ENCODE measurements at places on chromosomes 1 and 21. TPM values are rescaled to one million over a fixed set of nuclear protein-coding genes. Genes with fewer than 3 reads are reported as not detected.

DNA sequence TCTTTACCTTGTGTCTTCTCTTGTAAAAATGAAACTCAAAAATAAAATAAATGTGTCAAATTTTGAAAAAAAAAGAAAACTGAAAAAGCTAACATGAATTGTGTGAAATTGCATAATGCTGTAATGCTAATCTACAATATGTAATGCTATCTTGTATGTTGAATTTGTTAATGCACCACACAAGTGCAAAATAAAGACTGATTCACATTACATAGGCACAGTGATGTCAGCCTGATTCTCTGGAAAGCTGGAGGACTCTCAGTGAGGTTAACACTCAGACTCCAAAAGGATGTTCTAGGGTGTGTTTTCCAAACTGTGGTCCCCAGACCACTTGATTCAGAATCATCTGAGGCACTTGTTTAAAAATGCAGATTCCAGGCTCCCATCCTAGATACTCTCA, 25.6 kb downstream of the SYT11 start:
- no peak for DNase-seq
- H3K27me3 ChIP-seq, result no peaks in the 10 kb centered on the region
- H3K4me3 ChIP-seq, result no peak overlapping the region

DNA sequence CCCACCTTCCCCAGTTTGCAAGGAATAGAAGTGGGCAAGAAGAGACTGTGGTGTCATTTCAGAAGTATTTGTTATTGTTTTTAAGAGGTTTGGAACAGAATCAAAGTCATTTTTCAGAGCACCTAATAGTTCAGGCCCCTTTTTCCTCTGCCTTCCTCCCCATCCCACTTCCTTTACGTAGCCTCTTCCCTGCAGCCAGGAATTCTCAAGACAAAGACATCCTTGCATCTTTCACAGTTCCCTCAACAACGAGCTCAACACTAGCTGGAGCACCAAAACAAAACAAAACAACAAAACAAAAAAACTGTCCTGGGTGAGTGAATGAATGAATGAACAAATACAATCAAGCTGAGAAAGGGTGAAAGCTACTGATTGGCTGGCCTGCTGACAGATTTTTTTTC, 7.0 kb downstream of the PALMD start:
- H3K4me3 ChIP-seq, result no peak overlapping the region
- peaks cover 14% of the 10 kb centered on the region for H3K4me1 ChIP-seq
- peaks cover 18% of the 10 kb centered on the region for H3K36me3 ChIP-seq
- DNase-seq, result no peak
- no peak overlapping the region for H3K27ac ChIP-seq
- H3K27me3 ChIP-seq, result no peaks in the 10 kb centered on the region

GRCh38 chr1:10696977-10697376, 99.5 kb downstream of the CASZ1 start:
- H3K4me3 ChIP-seq, result no peak overlapping the region
- 0 out of 2 replicates have a peak, but pooled peaks cover 2% of the 10 kb centered on the region for H3K4me1 ChIP-seq
- no peaks in the 10 kb centered on the region for H3K36me3 ChIP-seq
- DNase-seq, result no peak
- H3K27me3 ChIP-seq, result peaks cover 16% of the 10 kb centered on the region

DNA sequence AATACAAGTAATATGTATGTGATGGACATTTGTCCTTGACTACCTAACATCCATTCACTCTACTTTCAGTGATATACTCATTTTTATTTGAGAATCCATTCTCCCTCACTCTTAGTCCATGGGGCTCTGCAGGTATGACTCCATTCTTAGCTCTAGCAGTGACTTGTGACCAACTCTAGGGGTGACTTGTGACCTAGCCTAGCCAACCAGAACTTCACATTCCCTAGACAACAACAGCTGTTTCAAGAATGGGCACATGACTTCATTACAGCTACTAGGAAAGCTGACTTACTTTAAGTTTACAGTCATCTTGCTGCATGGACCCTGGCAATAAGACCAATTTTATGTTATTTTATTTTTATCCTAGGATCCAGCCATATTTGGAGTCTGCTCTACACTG, 23.6 kb upstream of the DDX59 start:
- DNase-seq, result no peak
- H3K4me3 ChIP-seq, result no peak overlapping the region
- H3K27ac ChIP-seq, result no peak overlapping the region
- H3K36me3 ChIP-seq, result no peaks in the 10 kb centered on the region
- no peaks in the 10 kb centered on the region for H3K27me3 ChIP-seq
- H3K4me1 ChIP-seq, result no peaks in the 10 kb centered on the region

DNA sequence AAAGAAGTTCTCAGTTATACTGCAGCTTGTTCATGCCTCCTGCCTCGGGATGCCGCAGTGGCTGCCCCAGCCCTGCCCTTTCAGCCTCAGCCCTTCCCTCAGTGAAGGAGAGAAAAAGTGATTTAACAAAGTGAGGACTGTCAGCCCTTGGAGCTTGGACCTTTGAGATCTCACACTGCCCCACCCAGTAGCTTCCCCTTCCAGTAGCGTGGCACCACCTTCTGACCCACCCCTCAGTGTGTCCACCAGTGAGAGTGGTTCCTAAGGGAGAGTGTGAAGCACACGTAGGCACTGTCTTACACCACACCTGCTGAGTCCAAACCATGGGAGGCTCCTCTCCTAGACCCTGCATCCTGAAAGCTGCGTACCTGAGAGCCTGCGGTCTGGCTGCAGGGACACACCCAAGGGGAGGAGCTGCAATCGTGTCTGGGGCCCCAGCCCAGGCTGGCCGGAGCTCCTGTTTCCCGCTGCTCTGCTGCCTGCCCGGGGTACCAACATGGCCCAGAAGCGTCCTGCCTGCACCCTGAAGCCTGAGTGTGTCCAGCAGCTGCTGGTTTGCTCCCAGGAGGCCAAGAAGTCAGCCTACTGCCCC, at the start of gene CDA:
Gene CDA (plus strand): TSS at position 464 of the 592 bp plus-strand sequence. CDS start 33 bp downstream, at position 497.
- H3K27me3 ChIP-seq, result peaks cover 9% of the 10 kb centered on the region
- no peaks in the 10 kb centered on the region for H3K36me3 ChIP-seq
- no peak within 1 kb of the TSS for H3K4me3 ChIP-seq

DNA sequence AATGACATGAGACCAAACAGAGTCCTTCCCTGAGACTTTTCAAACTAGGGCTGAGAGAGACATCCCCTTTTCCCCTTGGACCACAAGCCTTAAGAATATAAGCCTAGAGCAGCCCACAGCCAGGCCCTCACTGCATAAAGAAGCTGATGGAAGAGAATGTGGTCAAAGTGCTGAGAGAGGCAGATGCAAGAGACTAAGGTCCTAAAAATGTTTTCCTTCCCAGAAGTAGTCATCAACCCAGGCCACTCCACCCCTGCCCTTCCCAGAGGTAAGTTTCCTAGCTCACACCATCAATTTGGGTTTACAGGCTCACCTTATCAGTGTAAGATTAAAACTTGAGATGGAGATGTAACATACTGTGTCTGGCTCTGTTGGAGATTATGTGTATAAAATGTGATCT, 58.2 kb downstream of the BCAR3 start:
- DNase-seq, result no peak
- no peak overlapping the region for H3K27ac ChIP-seq
- H3K4me1 ChIP-seq, result peaks cover 9% of the 10 kb centered on the region
- 0 out of 2 replicates have a peak, but pooled peaks cover 3% of the 10 kb centered on the region for H3K36me3 ChIP-seq
- no peak overlapping the region for H3K4me3 ChIP-seq

DNA sequence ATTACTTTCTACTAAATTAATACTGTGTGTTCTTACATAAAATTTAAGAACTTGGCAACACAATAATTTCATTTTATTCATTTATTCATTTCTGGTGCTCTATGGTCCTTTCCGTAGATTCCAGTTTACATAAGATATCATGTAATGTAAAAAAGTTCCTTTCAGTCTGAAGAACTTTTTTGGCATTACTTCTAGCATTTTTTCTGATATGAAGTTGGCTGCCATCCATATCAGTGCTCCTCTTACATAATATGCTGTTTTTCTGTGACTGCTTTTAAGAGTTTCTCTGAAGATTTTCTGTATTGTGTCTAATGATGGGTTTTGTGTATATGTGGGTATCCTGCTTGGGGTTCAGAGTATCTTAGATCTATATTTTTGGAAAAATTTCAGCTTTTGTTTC, 34.8 kb downstream of the LIN9 start:
- no peaks in the 10 kb centered on the region for H3K27me3 ChIP-seq
- no peak overlapping the region for H3K4me3 ChIP-seq
- peaks cover 57% of the 10 kb centered on the region for H3K36me3 ChIP-seq
- H3K4me1 ChIP-seq, result peaks cover 35% of the 10 kb centered on the region

- H3K36me3 ChIP-seq, result no peaks in the 10 kb centered on the region
- H3K27me3 ChIP-seq, result no peaks in the 10 kb centered on the region
- DNase-seq, result peak; percentile 61
- H3K4me3 ChIP-seq, result peak overlapping the region; percentile 52
- peak overlapping the region; percentile 66 for H3K27ac ChIP-seq
- H3K4me1 ChIP-seq, result peaks cover 54% of the 10 kb centered on the region
Measured at GRCh38 chr1:39268112-39268581, 63.7 kb downstream of the MACF1 start.

DNA sequence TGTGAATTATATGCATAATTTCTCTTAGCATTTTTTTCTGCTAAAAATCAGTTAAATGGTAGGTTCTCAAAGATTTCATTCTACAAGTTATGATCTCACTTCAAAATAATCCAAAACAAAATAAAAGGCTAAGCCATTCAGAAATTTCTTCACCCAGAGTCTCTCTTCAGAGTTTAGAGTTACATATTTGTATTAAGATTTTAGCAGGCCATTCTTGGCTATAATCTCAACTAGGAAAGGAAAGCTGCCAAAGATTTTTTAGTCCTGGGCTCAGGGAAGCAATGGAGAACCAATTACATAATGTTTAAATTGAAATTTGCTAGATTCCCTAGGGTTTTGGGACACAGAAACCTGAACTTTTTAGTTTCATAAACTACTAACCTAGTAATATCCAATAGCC, 245.0 kb downstream of the USH2A start:
- H3K27me3 ChIP-seq, result no peaks in the 10 kb centered on the region
- H3K4me1 ChIP-seq, result peaks cover 25% of the 10 kb centered on the region
- H3K27ac ChIP-seq, result no peak overlapping the region
- no peaks in the 10 kb centered on the region for H3K36me3 ChIP-seq

Gene ZNF684
- 10.5 TPM for total RNA-seq

Gene C1orf94
- 6.9 TPM for total RNA-seq

Gene SPRR2G
- not detected for total RNA-seq

All from SJCRH30 (cell line).